ENCODE measurements at places on chromosomes 7 and 10.

- no peak for DNase-seq
These were observed 518 bp upstream of the COMMD3 start for GRCh38 chr10:22315455-22316285.

GRCh38 chr10:17432723-17433122 lies 21.7 kb downstream of the ST8SIA6 start:
- no peak for DNase-seq

DNA sequence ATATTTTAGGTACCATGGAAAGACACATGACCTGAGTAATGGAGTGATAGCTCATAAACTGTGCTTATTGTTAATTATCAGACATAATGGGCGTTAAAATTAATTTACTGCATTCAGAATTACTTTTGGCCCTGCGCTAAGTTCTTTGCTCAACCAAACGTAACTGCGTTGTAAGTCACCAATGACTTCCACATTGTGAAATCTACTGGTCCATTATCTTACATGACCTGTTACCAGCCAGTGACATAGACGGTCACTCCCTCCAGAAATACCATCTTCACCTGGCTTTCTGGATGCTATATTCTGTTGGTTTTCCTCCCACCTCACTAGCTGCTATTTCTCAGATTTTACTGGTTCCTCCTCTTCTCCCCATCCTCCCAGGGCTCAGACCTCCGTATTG lies 5.0 kb upstream of the GIGYF1 start:
- no peak for DNase-seq

- no peak for DNase-seq
These were observed 108.1 kb downstream of the GNAT3 start for GRCh38 chr7:80403686-80404241.

GRCh38 chr10:122756656-122757055 lies 57.0 kb upstream of the C10orf120 start:
- no peak for DNase-seq

- DNase-seq = no peak
These were observed 118.7 kb downstream of the MAD1L1 start for GRCh38 chr7:2114052-2114451.

DNA sequence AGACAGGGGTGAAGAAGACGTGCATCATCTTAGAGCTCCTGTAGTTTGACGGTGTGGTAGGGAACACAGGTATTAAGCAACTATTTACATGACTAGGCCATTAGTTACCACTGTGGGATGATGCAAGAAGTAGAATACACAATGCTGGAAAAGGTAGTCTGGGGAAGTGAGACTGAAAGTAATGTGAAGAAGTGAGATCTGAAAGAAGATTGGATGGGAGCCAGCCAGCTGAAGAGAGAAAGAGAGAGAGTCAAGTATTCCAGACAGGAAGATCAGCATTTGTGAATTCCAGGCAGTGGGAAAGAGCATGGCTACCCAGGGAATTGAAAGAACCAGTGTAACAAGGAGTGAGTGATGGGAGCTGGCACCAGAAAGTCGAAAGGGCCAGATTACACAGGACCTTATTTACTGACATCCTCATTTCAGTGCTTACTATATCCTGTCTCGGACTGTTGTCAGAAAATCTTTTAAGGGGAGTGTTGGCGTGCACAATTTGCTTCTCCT lies 4.0 kb upstream of the CFAP58 start:
- DNase-seq = no peak

- no peak for DNase-seq
These were observed 62.9 kb upstream of the PRR15 start for GRCh38 chr7:29500719-29501118.

DNA sequence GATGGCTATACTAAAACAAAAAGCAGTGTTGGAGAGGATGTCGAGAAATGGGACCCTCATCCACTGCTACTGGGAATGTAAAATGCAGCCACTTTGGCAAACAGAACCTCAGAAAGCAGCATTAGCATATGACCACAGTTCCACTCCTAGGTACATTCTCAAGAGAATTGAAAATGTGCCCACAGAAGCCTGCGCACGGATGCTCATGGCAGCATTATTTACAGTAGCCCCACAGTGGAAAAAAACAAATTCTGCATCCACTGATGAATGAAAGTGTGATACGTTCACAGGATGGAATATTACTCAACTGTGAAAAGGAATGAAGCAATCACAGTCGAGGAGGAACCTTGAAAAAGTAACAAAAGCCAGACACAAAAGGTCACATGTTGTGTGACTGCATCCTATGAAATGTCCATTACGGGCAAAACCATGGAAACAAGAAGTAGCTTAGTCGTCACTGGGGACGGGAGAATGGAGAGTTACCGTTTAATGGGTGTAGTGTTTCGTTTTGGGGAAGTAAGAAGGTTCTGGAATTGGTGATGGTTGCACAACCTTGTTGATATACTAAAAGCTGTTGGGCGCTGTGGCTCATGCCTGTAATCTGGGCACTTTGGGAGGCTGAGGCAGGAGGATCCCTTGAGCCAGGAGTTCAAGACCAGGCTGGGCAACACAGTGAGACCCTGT lies 2.5 kb upstream of the UPK3B start:
- no peak for DNase-seq

DNA sequence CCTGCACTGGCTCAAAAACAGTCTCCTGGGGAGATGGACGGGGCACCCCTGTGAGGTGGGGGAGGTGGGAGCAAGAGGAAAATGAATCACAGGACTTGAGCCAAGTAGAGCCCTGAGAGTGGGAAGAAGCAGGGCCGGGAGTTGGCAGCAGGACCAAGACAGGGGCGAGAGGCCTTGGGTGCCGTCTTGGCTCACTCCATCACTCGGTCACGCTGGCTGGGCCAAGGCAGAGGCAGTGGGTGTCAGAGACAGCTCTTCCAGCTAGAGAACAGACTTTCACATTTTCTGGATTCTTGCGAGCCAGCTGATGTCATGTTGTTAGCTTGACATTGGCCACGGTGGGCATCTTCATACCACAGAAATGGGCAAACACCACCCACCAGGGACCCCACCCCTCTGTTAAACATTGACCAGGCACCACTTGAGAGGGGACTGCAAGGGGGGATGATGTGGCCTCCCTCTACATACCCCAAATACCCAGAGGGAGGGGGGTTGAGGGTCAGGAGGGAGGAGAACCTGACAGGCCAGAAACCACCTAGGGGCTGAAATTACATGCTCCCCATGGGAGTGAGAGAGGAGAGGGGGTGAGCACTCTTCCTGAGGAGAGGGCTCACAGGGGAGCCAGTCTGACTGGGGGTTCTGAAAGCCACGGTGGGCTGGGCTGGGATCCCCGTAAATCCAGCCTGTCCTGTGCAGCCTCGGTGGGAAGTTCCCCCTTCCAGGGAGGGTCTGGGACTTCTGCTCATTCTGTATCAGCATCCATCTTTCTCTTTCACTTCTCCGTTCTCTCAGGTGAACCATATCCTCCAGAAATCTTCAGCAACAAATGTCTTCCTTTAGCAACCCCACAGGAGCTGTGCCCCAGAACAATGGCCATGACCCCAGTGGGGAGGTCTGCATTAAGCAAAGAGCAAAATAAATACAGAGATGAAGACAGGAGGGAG lies 19.6 kb downstream of the CAMK2B start:
- DNase-seq = no peak

DNA sequence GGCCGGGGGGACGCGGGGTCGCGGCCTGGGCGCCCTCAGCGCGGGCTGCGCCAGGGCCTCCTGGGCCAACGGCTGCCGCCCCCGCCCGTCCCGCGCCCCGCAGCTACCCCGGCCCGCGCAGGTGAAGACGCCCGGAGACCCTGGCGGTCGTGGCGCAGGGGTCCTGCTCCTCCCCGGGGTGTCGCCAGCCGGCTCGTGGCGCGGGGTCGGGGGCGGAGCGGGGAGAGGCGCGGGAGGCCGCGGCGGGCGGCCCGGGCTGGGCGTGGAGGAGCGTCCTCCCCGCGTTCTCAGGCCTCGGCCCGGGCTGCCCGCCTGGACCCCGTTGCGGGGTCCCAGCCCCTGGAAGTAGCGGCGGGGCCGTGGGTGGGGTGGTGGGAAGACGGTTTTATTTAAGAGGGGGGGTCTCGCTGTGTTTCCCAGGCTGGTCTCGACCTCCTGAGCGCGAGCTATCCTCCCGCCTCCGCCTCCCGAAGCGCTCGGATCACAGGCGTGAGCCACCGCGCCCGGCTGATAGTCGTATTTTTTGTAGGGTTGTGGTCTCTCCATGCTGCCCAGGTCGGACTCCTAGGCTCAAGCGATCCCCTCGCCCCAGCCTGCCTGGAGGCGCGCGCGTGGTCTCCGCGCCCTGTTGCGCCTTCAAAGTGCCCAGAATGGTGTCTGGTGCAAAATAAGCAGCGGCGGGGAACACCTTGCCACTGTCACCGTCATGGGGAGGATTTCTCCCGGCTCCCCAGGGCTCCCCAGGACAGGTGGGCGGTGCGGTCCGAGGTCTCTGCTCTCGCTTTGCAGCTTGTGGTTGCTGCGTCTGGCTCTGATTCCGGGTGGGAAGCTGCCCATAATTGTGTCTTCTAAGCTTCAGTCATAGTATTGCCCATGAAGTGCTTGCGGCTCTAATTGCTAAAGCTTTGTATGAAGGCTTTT lies 15.3 kb upstream of the SUN1 start:
- peak; percentile 27 for DNase-seq

DNA sequence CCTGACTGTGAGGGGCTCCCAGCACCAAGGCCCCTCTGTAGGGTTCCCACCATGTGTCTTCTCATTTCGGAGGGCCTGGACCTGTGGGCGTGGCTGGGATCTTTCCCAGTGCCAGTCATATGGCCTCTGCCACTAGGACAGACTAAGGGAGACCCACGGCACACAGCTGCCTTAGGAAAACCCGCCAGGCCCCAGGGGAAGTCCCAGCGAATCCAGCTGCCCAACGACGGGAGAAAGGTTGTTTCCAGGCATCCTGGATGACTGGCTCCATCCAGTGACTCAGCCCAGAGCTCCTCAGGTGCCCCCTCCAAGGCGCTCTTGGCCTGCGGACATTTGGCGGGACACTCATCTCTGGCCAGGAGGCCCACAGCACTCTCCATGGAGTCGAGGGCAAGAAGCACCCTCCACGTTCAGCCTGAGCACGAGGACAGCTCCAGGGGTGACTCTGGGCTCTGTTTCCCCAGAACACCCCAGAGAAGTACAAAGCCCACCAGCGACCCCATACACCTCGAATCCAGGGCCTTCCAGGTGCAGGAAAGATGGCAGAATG lies 39.9 kb downstream of the PWWP2B start:
- DNase-seq = no peak

GRCh38 chr7:105261689-105262088 lies 127.0 kb downstream of the SRPK2 start:
- DNase-seq = no peak

DNA sequence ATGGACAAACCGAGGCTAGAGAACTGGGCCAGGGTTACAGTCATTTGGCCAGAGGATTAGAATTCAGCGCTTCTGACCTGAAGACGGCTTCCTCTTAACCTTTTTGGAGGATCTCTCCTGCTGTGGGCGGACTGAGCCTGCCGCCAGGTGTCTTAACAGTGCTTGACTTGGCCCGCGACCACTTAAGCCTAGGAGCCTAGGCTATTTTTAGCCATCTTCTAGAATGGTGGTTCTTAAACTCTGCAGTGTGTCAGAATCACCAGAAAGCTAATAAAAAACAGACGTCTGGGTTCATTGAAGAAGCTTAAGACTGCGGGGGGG lies 722 bp downstream of the MDH2 start:
- DNase-seq = no peak

GRCh38 chr7:142964502-142965246 lies 2.5 kb upstream of the KEL start:
- no peak for DNase-seq

DNA sequence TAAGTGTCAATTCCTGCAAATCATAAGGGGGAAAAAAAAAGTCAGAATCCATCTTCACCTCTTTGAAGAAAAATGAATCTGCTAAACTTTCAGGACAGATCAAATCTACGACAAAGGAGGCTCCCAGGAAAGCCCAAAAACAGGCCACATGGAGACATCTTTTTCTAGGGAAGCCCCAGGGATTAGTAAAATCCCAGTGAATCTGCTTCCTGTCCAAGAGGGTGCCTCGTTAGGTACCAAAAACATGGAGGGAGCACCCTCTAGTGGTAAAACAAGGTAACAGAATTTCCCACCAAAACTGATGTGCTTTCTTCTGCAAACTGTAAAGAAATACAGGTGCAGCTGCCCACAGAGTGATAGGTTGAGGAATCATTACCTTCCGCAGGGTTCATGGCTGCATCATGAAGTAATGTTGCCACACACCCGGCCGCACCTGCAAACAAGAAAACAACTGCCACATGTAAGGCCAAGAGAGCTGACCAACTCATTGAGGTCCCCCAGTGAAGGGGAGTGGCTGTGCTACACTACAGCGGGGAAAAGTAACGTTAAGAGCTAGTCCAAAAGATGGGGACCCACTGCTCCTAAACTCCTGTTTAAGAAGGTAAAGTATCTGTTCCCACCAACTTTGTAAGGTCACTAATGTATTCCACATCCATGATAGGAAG lies 7.9 kb downstream of the SLC25A28 start:
- DNase-seq = peak; percentile 27

Data from BE2C (cell line).